HepG2 (cell line): ENCODE measurements at places on chromosomes 2 and 18. TPM values are rescaled to one million over a fixed set of nuclear protein-coding genes. Genes with fewer than 3 reads are reported as not detected.
A peak's percentile ranks its signal among the peaks of the same experiment; 100 is the strongest.

- no peak overlapping the region for H3K4me3 ChIP-seq
- no peaks in the 10 kb centered on the region for H3K36me3 ChIP-seq
- no peaks in the 10 kb centered on the region for H3K4me1 ChIP-seq
- DNase-seq, result no peak
Observed at GRCh38 chr2:16215902-16216557, 275.7 kb downstream of the MYCN start.

DNA sequence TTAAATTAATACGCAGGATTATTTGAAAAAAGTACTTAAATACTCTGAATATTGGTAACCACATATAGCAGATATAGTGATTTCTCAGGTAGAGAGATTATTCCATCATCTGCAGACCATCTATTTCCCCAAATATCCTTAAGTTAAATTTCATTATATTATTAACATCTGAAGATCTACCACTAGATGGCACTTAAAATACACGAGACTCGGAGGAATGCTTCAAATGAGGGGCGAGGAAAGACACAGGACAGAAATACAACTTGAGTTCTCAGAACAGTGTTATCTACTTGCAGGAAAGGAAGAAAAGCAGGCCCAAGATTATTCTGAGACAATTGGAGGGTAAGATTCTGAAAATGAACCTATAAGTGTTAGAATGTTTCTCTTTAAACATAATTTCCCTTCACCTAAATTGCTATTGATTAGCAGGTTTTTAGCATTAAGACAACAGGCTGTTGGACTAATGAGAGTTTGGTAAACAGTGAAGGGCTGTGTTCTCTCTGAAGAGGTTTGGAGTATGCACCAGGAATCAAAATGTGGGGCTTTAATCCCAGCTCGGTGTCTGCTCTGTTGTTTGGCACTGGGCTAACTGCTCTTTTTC lies 76.9 kb upstream of the GCFC2 start:
- peak; percentile 44 for DNase-seq
- no peak overlapping the region for H3K4me3 ChIP-seq
- peaks cover 2% of the 10 kb centered on the region; the same call in 1 of the 2 replicates for H3K27me3 ChIP-seq

GRCh38 chr18:46464926-46465655 lies 191.9 kb downstream of the LOXHD1 start:
- no peak for DNase-seq
- H3K27ac ChIP-seq, result no peak overlapping the region
- H3K4me3 ChIP-seq, result no peak overlapping the region
- no peaks in the 10 kb centered on the region for H3K36me3 ChIP-seq

DNA sequence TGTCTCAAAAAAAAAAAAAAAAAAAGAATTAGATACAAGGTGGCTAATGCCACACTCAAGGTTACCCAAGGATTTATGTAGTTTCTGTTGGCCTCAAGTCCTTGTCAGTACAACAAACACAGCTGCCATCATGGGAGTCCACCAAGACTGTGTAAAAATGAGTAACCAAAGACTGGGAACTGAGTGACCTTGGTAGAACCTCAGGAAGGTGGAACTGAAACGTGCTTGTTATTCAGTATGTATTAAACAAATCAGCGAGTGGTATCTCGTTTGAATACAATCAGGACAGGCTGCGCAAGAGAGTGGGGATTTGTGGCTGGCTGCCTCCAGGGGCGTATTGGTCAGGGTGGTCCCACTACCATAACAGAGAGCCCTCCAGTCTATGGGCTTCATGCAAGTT lies 1.6 kb upstream of the SFTPB start:
- DNase-seq, result no peak
- H3K27ac ChIP-seq, result no peak overlapping the region
- no peaks in the 10 kb centered on the region; the same call in 1 of the 2 replicates for H3K27me3 ChIP-seq
- no peak overlapping the region for H3K4me3 ChIP-seq
- H3K36me3 ChIP-seq, result no peaks in the 10 kb centered on the region

GRCh38 chr2:198052741-198053140 lies 248.3 kb downstream of the PLCL1 start:
- H3K27ac ChIP-seq, result no peak overlapping the region
- H3K36me3 ChIP-seq, result no peaks in the 10 kb centered on the region
- no peaks in the 10 kb centered on the region for H3K27me3 ChIP-seq
- no peaks in the 10 kb centered on the region for H3K4me1 ChIP-seq
- no peak for DNase-seq

- H3K4me3 ChIP-seq, result no peak overlapping the region
- H3K36me3 ChIP-seq, result no peaks in the 10 kb centered on the region
- DNase-seq, result no peak
- H3K27me3 ChIP-seq, result peaks cover under 1% of the 10 kb centered on the region; the same call in 1 of the 2 replicates
Observed at GRCh38 chr2:109166811-109167210, 37.8 kb downstream of the SH3RF3 start.

GRCh38 chr18:71630696-71631095 lies 913.4 kb downstream of the CBLN2 start:
- no peak overlapping the region for H3K27ac ChIP-seq
- H3K4me3 ChIP-seq, result no peak overlapping the region
- no peaks in the 10 kb centered on the region for H3K36me3 ChIP-seq
- no peak for DNase-seq
- H3K27me3 ChIP-seq, result no peaks in the 10 kb centered on the region
- no peaks in the 10 kb centered on the region for H3K4me1 ChIP-seq

GRCh38 chr2:1350111-1350510 lies 63.2 kb upstream of the TPO start:
- no peaks in the 10 kb centered on the region for H3K4me1 ChIP-seq
- no peak for DNase-seq
- H3K4me3 ChIP-seq, result no peak overlapping the region
- H3K27me3 ChIP-seq, result peaks cover 12% of the 10 kb centered on the region; the same call in 2 of the 3 replicates

GRCh38 chr2:158391876-158392275 lies 64.7 kb downstream of the CCDC148 start:
- no peak overlapping the region for H3K27ac ChIP-seq
- no peak overlapping the region for H3K4me3 ChIP-seq
- peak; percentile 23 for DNase-seq
- no peaks in the 10 kb centered on the region for H3K36me3 ChIP-seq
- no peaks in the 10 kb centered on the region for H3K4me1 ChIP-seq

- H3K4me1 ChIP-seq, result no peaks in the 10 kb centered on the region
- no peak overlapping the region for H3K27ac ChIP-seq
- H3K4me3 ChIP-seq, result no peak overlapping the region
- H3K36me3 ChIP-seq, result no peaks in the 10 kb centered on the region
- no peak for DNase-seq
- H3K27me3 ChIP-seq, result no peaks in the 10 kb centered on the region
Observed at GRCh38 chr2:167750675-167751074, 496.7 kb downstream of the STK39 start.

GRCh38 chr2:27702302-27702701 lies 38.6 kb downstream of the SLC4A1AP start:
- no peak overlapping the region for H3K4me3 ChIP-seq
- peaks cover 43% of the 10 kb centered on the region for H3K4me1 ChIP-seq
- H3K27me3 ChIP-seq, result no peaks in the 10 kb centered on the region
- DNase-seq, result peak; percentile 30
- no peak overlapping the region for H3K27ac ChIP-seq

- no peaks in the 10 kb centered on the region for H3K36me3 ChIP-seq
- H3K4me1 ChIP-seq, result peaks cover 14% of the 10 kb centered on the region
- H3K27me3 ChIP-seq, result no peaks in the 10 kb centered on the region
- no peak overlapping the region for H3K27ac ChIP-seq
Observed at GRCh38 chr2:191038741-191039140, 24.8 kb upstream of the STAT1 start.

DNA sequence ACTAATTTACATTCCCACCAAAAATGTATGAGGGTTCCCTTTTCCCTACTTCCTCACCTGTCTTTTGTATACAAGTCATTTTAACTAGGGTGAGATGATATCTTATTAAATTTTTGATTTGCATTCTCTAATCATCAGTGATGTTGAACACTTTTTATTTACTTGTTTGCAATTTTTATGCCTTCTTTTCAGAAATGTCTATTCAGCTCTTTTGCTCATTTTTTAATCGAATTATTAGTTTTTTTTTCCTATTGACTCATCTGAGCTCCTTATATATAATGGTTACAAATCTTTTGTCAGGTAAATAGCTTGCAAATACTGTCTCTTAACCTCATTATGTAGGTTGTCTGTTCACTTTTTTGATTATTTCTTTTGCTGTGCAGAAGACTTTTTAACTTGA lies 269.4 kb downstream of the CDH19 start:
- no peak for DNase-seq
- H3K27me3 ChIP-seq, result no peaks in the 10 kb centered on the region
- no peak overlapping the region for H3K4me3 ChIP-seq

DNA sequence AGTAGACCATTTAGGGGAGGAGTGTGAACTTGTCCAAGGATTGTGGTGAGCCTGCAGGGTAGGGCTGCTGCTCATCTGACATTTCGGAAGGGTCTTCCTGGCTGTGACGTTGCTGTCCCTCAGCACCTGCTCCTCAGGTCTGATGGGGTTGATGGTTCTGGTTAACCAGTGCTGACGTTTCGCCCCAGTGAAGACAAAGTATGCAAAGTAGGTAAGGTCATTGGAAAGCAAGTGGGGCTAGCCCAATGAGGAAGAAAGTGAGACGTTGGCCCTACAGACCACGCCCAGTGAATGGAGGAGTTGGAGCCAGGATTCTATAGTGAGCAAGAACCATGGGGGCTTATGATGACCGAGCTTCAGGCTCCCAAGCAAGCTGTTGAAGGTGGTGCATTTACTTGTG lies 33.4 kb upstream of the ZNF396 start:
- no peaks in the 10 kb centered on the region for H3K36me3 ChIP-seq
- no peaks in the 10 kb centered on the region for H3K27me3 ChIP-seq
- no peak overlapping the region for H3K27ac ChIP-seq
- H3K4me3 ChIP-seq, result no peak overlapping the region
- no peak for DNase-seq

GRCh38 chr2:28637066-28638047 lies 114.3 kb upstream of the PPP1CB start:
- H3K4me3 ChIP-seq, result no peak overlapping the region
- H3K27ac ChIP-seq, result no peak overlapping the region
- no peaks in the 10 kb centered on the region for H3K36me3 ChIP-seq
- DNase-seq, result no peak
- peaks cover 23% of the 10 kb centered on the region for H3K4me1 ChIP-seq

DNA sequence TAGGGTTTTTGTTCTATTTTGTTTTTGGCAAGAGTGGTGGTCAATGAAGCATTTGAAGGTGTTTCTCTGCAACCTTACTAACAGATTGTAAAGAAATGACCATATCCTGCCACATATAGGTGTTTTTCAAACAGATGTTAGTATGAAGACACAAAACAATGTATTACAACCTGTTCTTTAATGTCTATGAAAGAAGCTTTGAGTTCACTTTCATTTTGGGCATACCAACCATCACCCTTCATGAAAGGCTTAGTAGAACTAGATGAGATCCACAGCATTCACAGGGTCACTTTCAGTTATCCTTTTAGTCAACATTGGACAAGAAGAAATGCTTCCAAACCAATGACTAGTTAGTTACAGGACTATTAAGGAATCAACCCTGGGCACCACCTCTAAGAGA lies 95.1 kb downstream of the EHBP1 start:
- peaks cover 42% of the 10 kb centered on the region for H3K36me3 ChIP-seq
- no peaks in the 10 kb centered on the region for H3K4me1 ChIP-seq
- no peak for DNase-seq
- H3K27ac ChIP-seq, result no peak overlapping the region
- no peaks in the 10 kb centered on the region for H3K27me3 ChIP-seq
- no peak overlapping the region for H3K4me3 ChIP-seq

DNA sequence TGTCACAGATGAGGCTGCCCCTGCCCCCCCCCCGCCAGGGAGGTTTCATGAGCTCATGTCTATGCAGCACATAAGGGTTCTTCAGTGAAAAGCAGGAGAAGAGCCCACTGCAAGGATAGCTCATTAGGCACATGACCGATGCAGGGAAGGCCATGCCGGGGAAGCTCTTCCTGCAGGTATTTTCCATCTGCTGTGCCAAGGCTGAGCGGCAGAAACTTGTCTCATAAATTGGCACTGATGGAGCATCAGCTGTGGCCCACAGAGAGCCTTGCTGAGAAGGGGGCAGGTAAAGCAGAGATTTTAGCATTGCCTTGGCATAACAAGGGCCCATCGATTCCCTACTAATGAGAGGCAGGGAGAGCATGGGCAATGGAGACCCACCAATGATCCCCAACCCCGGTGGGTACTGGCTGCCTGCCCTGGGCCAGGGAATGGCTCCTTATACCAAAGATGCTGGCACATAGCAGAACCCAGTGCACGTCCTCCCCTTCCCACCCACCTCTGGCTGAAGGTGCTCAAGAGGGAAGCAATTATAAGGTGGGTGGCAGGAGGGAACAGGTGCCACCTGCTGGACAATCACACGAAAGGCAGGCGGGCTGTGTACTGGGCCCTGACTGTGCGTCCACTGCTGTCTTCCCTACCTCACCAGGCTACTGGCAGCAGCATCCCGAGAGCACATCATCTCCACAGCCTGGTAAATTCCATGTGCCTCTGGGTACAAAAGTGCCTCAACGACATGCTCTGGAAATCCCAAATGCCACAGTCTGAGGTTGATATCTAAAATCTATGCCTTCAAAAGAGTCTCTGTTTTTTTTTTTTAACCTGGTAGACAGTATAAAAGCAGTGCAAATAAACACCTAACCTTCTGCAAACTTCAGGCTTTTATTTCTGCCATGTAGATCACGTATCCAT lies 41.4 kb downstream of the STEAP3 start:
- peaks cover 6% of the 10 kb centered on the region; the same call in 1 of the 3 replicates for H3K36me3 ChIP-seq
- peaks cover 10% of the 10 kb centered on the region for H3K4me1 ChIP-seq
- no peak overlapping the region for H3K27ac ChIP-seq
- no peaks in the 10 kb centered on the region for H3K27me3 ChIP-seq

DNA sequence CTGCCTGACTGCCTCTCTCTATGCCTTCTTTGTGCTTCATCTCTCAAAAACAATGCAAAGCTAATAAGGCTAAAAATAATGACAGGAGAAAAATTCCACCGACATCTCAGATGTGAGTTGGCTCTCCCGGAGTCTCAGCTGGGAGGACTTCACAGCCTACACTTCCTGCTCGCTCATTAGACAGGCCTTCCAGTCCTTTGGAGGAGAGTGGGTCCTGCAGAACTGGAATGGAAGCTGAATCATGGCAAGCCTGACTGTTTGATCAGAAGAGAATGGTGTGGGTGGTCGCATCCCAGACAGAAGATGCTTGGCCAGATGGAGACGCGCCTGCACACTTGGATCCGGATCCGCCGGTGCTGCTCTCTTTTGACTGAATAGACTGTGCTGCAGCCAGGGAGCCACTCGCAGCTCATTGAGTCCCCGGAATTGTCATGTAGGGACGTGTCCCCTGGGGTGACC lies 49.7 kb downstream of the TRIB2 start:
- no peaks in the 10 kb centered on the region for H3K4me1 ChIP-seq
- no peak for DNase-seq
- no peaks in the 10 kb centered on the region for H3K27me3 ChIP-seq
- no peak overlapping the region for H3K27ac ChIP-seq
- H3K36me3 ChIP-seq, result no peaks in the 10 kb centered on the region

The FHOD3 gene
- 0.07 TPM in 1 of 2 replicates, not detected in the other for total RNA-seq

The APOB gene
- total RNA-seq, result 2,017 and 2,515 TPM in 2 replicates

The NEUROD1 gene
- total RNA-seq, result not detected in 2 replicates

The GREB1 gene
- total RNA-seq, result 61.2 and 64.2 TPM in 2 replicates

The SRD5A2 gene
- not detected in 2 replicates for total RNA-seq

The AFF3 gene
- not detected in 2 replicates for total RNA-seq

The ABCG8 gene
- 6.8 and 8.8 TPM in 2 replicates for total RNA-seq

The RABL2A gene
- total RNA-seq, result 2.9 and 9.6 TPM in 2 replicates

The RAPGEF4 gene
- total RNA-seq, result 0.91 TPM in 2 replicates

The ANO7 gene
- 3.7 and 4.9 TPM in 2 replicates for total RNA-seq
